ENCODE measurements at places on chromosomes 5 and 9. TPM values are rescaled to one million over a fixed set of nuclear protein-coding genes. Genes with fewer than 3 reads are reported as not detected.

Gene OR1Q1
- total RNA-seq = not detected

Gene C9orf43
- 0.77 TPM for total RNA-seq

Gene PCDHB4
- 2.6 TPM for total RNA-seq

Gene LCN2
- not detected for total RNA-seq

Gene TOR1B
- 18.0 TPM for total RNA-seq

Gene ZNF608
- total RNA-seq = 106 TPM

DNA sequence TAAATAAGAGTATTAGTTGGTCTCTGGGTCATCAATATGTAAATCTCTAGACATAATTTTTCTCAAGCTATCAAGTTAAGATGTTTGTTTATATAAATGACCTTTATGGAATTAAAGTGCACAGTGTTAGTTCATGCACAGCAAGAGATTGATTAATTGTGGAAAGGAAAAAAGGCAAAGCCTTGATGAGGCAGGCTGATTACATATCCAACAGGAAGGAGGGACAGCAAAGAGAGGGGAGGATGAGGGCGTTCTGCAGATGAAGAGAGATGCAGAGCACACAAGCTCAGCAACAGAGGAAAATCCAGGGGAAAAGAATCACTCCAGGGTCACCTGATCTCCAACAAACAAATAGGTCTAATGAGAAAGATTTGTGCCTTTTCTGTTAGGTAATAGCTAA lies 16.5 kb downstream of the NTRK2 start:
- no peak for DNase-seq

DNA sequence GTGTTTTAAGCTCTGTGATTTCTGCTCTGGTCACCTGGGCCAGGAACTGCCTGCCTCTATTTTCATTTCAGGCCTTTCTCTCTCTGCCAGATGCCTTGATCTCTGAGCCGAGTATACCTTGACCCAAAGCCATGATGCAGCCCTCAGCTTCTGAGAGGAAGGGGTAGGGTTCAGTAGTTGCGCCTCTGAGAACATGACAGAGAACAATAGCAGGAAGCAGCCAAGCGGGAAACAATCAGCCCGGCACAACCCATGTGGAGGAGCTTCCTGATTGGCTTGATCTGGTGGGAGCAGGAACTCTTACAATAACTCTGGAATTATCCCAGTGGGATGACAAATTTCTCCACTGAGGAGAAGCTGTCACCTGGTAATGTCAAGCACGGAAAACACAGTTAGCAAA lies 127.4 kb downstream of the PALM2AKAP2 start:
- no peak for DNase-seq

DNA sequence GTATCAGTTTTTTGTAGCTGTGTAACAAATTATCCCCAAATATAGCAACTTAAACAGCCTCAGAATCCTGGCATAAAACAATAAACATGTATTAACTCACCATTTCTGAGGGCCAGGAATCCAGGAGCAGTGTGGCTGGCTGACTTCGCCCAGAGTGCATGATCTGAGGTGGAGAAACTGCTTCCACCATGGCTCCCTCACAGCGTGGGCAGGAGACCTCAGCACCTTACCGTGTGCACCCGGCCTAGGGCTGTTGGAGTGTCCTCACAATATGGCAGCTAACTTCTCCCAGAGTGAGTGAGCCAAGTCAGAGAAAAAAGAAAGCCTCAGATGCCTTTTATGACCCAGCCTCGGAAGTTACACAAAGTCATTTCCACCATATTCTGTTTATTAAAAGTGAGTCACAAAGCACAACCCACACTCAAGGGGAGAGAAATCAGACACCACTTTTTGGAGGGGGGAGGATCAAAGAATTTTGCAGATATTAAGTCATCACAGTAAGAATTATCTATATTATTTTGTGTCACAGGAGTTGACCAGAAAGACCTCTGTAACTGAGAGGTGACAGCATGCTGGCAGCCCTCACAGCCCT lies 59.6 kb downstream of the TSTD2 start:
- DNase-seq = no peak

DNA sequence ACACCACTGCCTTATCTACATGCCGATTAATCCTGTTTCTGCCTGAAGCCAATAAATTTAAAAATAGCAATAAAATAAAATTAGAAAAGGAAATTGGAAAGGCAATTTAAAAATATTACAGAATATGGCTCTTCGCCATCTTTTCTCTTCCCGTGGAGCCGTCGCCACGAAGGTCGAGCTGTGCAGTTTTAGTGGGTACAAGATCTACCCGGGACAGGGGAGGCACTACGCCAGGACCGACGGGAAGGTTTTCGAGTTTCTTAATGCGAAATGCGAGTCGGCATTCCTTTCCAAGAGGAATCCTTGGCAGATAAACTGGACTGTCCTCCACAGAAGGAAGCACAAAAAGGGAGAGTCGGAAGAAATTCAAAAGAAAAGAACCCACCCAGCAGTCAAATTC lies 41.7 kb upstream of the SMC5 start:
- no peak for DNase-seq

DNA sequence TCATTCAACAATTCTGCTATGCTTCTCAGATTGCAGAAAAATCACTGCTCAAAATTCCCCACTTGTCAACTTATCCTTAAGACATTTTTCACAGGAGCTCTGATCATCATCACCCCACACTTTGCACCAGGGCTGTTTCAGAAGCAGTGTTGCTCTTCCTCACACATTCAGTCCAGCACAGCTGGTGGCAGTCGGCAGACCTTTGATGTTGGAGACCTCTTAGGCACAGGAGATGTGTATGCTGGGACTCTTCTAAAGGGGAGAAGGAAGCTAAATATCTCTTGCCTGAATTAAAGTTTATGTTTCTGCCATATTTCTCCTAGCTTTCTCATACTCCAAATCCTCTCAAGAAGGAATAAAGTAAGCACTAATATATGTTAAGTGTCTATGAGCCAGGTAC lies 44.8 kb upstream of the SSBP2 start:
- DNase-seq = no peak

- DNase-seq = no peak
Observed at GRCh38 chr5:14263699-14264098, 120.6 kb downstream of the TRIO start.

GRCh38 chr5:54385994-54386393 lies 69.5 kb upstream of the HSPB3 start:
- DNase-seq = no peak

GRCh38 chr9:5748438-5748837 lies 84.5 kb downstream of the ERMP1 start:
- no peak for DNase-seq

DNA sequence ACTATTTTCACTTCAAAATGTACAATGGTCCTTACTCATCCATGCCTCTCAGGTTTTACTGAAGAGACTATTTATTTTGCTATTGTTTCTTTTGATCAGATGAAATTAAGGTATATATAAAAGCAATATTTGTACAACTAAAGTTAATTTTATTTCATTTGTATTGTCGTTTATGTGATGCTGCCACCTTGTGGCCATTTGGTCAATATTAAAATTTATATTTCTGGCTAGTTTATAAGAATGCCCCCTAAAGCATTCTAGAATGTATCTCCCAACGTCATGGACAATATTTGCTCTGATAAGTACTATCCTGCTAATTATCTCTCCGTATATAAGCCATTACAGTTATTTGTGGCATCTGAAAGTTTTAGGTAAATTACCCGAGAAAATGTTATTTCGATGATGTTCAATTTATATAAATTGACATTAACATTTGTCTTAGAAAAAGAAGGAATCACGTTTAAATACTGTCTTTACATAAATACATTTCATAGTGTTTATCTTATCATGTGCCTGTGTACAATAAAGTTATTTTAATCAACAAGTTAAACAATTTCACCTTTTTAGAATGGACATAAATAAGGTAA lies 680.0 kb downstream of the TAF11L14 start:
- DNase-seq = peak; percentile 12

DNA sequence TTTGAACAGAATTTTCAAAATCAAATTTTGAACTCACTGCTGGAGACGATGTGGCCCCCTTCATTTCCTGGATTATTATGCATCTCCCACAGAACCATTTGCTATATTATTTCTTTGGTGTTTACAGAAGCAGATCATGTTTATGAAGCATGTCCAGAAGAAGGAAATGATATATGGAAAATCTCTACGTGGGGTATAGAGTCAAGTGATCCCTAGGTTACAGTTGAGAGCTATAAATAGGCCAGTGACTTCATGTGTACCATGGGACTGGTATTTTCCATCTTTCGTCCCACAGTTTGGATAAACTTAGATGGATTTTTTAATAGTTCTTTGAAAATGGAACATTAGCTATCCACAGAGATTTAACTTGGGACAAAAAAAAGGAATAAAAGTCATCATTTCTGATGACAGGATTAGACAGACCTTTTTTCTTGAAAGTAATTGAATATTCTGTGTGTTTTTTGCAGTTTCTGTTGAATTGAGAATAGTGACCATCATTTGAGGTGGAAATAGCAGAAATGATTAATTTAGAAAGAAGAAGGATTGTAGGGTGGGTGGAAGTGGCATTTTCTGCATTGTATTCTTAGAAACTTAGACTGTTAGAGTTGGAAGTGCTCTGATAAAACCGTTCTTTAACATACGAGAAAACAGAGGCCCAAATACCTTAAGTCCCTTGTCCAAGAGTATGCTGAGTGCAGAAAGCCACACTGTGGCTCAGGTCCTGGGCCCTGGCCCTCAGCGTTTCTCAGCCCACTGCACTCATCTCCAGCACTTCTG lies 136.4 kb downstream of the PIP5K1B start:
- DNase-seq = no peak

DNA sequence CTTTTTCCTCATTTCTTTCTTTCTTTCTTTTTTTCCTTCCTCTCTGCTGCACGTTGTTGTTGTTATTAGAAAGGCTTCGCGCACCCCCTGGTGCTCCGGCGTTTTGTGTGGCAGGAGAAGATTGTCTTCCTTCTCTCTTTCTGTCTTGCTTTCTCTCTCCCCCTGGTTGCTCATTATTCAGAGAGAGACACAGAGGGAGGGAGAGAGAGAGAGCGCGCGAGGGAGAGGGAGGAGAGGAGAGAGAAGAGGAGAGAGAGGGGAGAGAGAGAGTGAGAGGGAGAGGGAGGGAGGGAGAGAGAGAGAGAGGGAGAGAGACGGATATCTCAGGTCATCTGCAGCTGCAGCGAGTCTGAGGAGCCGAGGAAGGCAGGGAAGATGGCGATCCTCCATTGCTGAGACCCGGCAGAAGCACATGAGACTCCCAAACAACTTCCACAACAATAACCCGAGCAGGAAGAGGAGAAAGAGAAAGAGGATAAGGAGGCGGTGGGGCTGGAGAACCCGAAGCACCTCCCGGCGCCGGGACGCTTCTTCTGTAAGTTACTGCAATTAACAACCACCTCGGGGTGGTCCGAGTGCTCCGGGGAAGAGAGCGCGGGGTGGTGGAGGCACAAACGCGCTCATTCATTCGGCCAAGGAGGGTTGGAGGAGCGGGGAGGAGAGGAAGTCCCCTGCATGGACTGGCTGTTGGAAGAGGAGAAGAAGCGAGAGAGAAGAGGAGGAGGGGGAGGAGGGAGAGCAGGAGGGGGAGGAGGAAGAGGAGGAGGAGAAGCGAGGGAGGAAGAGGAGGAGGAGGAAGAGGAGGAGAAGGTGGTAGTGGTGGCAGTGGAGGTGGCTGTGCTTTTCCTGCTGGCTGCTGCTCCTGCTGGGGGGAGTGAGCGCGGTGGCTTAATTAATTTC lies at the start of gene ZNF462:
Gene ZNF462, plus strand, starts transcription at position 346 of the 900 bp plus-strand sequence. CDS start 60,218 bp downstream, outside the sequence.
- DNase-seq = peak; percentile 36

DNA sequence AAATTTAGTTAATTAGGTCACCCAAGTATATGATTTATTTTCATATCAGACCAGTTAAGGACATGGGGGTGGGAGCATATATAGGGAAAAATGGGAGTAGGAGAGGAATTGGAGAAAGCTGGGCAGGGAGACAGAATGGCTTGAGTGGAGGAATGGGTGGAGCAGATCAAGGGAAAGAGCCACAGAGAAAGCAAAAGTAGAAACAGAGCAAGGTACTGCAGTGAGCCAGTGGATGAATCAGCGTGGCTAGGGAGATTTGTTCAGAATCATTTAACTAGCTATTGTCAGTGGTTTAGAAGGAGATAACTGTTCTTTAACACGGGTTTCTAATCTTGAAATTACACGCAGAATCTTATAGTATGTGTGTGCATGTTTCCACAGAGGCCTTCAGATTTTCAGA lies 37.4 kb downstream of the SNX24 start:
- DNase-seq = no peak

DNA sequence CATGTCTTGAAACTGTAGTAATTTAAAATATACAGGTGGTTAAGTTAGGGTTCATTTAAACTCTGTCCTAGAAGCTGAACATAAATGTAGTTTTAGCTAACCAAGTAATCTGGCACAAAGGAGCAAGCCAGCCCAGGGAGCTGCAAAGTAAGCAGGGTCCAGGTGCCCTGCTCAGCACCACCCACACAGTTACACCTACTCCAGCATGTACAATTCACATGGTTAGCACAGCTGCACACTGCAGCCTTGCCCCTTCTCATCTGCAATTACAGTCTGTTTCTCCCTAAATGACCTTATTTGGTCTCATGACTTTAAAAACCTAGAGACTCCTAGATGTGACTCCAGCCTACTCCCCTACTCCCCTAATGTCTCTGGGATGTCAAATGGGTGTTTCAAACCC lies 128.4 kb downstream of the EPB41L4A start:
- no peak for DNase-seq

DNA sequence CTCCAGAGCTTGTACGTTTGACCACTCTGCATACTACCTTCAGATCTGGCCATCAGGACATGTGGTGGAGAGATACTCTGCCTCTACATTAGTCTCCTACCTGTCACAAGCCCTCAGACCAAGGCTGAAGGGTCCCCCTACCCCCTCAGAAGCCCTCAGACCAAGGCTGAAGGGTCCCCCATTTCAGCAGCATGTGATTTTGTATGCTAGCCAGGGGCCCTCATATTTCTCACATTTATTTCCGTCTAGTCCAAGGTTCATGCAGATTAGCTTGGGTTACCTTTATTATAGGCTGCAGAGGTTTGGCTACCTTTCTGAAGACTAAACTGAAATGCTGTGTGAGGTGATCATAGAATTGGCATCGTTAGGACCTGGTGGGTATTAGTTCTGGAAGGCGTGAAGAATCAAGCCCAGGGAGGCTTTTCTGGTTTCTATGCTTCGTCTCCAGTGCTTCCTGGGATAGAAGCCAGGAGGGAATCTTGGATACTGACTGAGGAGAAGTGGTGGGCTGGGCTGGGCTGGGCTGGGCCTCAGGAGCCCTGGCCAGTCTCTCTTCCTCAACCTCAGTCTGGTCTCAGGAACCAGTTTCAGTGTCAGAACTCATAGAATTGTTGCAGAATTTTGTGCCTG lies 2.8 kb downstream of the SMIM32 start:
- DNase-seq = no peak

DNA sequence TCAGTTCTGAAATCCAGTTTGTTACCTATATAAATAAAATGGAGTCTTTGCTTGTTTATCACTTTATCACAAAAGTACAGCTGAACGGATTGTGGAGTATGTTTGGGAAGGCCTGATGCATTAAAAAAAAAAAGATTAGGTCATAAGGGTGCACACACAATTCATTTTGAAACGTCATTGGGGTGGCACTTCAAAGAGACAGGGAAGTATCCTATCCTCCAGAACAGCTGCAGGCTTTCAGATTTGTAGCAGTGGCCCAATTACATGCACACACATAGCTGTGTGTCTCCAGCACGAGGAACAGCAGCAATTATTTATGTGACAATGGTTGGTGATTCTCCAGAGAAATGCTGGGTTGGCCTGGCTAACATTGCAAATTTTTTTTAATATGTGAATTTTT lies 46.8 kb upstream of the FER start:
- no peak for DNase-seq
